ENCODE measurements at places on chromosomes 2 and 18. TPM values are rescaled to one million over a fixed set of nuclear protein-coding genes. Genes with fewer than 3 reads are reported as not detected.

GRCh38 chr2:210616074-210616473 is 59.7 kb downstream of the CPS1 start:
- no peak for DNase-seq

GRCh38 chr18:9096007-9096371 is 6.5 kb upstream of the NDUFV2 start:
- DNase-seq: no peak

GRCh38 chr18:70260683-70261082 is 28.2 kb upstream of the SOCS6 start:
- no peak for DNase-seq

DNA sequence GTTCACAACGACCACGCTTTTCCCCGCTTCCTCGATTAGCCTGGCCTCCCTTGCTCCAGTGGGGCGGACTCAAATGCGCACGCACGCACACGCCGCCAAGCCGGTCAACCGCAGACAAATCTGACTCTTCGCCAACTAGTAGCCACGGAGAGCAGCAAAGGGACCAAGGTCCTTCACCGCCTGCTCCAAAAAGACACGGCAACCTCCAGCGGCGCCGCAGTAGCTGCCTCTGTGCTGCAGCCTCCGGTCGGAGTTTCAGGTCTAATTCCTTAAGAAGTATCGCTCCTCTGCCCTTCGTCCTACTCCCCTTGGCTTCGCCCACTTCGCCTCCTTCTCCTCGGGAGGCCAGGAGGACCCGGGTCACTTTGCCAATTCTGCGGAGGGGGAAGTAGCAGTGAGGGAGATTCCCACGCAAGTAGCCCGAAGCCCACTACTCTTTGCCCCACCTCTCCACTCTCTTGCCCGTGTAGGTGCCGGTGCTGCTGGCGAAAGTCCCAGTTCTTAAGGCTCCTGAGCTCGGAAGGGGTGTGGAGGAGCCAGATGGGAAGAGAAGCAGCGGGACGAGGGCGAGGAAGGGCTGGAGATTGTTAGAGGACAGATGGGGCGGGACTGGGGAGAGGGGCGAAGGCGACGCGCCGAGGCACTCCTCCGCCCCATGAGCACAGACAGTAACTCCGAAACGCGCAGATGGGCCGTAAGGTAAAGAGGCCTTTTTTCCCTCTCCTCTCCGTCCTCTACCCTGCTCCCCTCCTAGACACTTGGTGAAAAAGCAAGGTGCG is 615 bp downstream of the AKAIN1 start:
- peak; percentile 34 for DNase-seq

- no peak for DNase-seq
These were observed 348.1 kb downstream of the SOCS6 start for GRCh38 chr18:70636991-70637390.

- DNase-seq: no peak
These were observed 79.3 kb downstream of the TXNL1 start for GRCh38 chr18:56559044-56559443.

DNA sequence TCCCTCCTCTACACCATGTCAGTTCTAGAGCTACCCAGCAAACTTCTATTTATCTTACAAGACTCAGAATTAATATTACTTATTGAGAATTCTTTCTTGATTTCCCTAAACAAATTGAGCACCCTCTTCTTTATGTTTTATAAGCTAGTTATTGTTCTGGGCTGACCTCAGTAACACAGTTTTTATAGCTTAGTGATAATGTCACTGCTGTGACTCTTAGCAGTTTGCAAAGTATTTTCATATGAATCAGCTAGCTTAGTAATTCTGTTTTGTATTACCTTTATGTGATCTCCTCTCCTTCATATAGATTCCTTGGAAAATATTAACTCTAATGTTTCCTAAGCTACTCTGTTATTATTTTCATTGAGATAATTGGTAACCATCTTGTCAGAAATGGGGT is 114.9 kb downstream of the PMS1 start:
- no peak for DNase-seq

DNA sequence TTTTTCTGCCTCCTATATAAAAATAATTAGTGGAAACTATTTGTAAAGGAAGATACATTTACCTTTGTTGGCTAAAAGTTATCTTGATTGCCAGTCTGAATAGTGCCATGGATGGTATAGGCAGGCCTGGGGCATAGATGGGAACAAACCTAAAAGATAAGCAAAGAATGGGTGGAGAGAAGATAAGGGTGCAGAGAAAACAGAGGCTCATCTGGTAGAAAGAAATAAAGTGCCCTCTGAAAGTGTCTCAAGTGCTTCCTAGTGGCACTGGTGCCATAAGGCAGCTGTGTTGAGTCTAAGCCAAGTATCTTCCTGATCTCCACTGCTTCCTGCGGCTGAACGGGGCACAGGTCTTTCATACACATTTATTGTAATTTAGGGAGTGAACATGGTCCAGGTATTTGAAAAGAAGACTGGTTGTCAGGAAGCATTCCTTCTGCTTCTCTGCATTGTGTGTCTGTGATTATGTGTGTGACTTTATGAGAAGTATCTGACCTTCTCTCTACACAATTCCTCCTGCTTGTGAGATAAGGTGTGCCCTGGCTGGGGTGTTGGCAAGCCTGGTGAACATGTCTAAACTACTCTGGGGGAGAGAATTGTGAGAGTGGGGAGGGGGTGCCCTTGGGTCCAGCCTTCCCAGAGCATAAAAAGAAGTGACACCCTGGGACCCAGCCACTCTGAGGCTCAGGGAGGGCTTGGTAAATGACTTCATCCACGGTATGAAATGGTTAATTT is 280.5 kb downstream of the CAMKMT start:
- DNase-seq: no peak

DNA sequence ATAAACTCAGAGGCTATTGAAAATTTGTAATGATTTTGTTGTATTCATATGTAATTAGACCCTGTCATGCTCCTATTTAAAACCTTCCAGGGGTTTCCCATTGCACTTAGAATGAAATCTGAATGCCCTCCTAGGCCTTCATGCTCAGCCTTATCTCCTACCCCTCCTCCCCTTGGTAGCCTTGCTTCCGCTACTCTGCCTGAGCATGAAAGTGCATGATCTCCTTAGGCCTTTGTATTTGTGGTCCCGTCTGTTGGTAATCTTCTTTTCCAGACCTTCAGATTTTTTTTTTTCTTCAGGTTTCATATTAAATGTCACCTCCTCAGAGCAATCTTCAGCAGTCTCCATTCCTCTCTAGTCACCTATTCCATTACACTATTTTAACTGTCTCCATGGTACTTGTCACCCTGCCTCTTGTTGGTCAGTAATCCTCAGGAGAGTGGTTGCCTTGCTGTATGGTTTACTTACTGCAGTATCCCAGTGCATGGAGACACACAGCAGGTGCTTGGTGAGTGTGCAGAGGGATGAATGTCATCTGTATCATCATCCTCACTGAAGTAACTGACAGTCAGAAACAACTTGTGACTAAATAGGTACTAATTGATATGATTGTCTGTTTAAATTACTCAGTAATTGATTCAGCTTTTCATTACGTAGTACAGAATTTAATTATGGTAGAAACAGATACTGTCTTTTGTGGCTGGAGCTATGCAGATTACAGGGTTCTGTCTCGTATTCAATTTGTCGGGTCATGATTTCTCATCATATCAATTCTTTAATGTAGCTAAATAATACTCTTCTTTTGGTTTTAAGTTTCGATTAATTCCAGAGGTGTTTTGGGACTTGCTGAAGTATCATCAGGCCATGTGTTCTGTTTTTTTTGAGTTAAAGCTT is 63.9 kb downstream of the PHLPP1 start:
- no peak for DNase-seq

DNA sequence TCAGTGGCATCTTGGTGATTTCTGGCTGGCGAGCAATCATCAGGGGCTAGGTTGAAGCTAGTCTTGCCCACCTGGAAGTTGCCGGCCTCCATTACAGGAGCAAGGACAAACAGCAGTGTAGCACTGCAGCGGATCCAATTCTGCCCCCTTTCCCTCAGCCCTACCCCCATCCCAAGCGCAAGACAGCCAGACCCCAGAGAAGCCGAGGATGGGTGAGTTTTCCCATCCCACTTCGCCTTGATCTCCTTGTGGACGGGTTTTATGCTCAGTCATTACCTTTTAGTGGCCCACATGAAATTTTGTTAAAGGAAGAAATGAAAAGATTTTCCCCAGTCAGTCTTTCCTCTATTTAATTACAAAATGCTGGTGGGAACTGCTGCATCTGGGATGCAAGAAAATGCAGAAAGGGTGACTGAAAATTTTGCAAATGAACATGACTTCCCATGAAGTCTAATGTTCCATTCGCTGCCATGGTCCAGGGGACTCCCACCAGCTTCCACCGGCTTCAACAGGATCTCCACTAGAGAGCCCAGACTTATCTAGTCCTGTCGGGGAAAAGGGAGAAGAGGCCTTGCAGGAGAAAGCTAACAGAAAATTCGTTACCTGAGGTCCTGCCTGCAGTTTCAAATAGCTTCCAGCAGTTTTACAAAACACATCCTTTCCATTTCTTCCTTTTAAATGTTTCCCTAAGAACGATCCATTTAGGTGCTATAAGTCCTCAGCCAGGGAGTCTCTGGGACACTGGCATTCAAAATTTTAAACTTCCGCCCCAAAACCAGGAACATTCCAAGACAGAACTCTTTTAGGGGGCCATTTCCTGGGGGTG is 1.9 kb upstream of the HOXD9 start:
- DNase-seq: no peak

DNA sequence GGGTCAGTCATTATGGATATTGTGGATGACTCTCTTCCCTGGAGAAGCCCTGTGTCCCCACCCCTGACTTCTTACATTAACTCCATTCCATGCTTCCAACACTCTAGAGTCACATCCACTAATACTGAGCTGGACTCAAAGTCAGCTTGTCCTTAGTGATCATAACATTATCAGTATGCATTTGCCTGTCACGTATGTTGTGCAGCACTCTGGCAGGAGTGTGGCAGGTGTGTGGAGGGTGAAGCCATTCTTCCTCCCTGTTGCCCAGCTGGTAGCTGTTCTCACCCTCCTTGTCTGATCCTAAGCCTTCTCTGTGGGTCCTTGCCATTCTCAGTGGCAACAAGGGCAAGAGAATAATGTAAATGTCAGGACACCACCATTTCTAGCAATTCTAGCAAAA is 334.1 kb upstream of the RAB6C start:
- no peak for DNase-seq

GRCh38 chr2:72562451-72563153 is 263.2 kb downstream of the EXOC6B start:
- no peak for DNase-seq

GRCh38 chr2:72128843-72129227 is 18.8 kb downstream of the CYP26B1 start:
- no peak for DNase-seq

GRCh38 chr2:202822411-202822810 is 49.2 kb downstream of the ICA1L start:
- DNase-seq: no peak

- DNase-seq: no peak
These were observed 53.5 kb downstream of the HNRNPLL start for GRCh38 chr2:38549071-38549704.

- DNase-seq: no peak
These were observed 291.0 kb upstream of the DOK6 start for GRCh38 chr18:69109686-69110085.

DNA sequence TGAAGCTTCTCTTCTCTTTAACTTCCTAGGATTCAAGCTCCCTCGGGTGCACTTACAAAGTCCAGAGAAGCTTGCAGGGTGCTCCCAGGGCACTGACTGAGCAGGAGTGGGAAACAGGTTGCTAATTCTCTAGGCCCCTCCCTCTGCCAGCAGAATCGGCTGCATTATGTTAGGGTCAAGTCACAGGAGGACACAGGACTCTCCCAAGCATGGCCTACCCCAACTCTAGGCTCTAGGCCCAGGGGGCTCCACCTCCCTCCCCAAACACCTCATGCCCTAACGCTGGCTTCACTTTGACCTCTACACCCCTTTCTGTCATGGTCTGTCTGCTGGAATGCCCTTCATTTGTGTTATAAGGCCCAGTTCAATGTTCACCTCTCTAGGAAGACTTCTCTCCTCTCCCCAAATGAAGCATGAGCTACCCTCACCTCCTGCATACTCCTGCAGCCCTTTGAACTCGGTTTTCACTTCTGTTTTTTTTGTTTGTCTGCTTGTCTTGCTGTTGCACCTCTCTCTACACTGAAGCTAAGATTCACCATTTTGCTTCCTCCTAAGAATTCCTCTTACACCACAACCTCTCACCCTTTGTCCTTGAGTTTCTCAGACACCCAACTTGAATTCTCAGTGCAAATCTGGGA is 521.8 kb upstream of the ID2 start:
- DNase-seq: no peak

DNA sequence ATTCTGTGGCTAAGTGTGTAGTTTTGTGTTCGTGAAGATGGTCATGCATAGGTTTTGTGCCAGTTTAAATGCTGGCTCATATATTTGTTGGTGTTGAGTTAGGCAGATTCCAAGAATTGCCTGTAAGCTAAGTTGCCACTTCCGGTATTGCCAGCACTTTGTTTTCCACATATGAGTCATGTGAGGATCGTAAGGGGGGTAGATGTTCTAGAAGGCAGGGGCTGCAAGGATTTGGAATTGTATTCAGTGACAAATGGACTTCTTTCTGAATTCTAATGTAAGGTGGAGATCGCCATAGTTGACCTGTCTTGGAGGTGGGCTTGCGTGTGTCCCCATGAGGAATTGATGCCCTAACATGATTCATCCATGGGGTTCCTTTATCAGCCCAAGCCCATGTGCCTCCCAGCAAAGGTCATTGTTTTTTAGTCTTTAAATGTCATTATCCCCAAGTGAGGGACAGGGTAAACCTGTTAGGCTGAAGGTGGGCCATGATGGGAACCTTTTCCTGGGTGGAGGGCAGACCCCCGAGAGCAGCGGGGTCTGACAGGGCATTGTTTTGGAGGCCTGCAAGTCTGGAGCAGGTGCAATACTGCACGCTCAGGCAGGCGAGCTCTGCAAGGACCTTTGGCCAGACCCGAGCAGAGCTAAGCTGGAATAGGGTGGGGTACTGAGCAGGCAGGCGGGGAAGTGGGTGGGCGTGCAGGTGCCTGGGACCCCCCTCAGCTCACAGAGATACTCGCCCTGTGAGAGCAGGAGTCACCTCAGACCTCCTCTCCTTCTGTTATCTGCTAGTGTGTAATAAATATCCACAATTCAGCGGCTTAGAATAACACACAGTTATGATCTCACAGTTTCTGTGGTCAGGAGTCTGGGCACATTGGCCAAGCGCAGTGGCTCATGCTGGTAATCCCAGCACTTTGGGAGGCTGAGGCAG is 77.4 kb downstream of the LRRFIP1 start:
- DNase-seq: no peak

GRCh38 chr2:120480903-120481445 is 135.0 kb downstream of the INHBB start:
- no peak for DNase-seq

Gene KCNG2
- total RNA-seq: not detected

Gene MAP3K19
- not detected for total RNA-seq

Gene SERPINB11
- not detected for total RNA-seq

Gene ADNP2
- 6.8 TPM for total RNA-seq

Gene ALK
- total RNA-seq: 0.16 TPM

Gene SLC19A3
- 2.1 TPM for total RNA-seq

Gene DNAJC5G
- total RNA-seq: 2.3 TPM

Gene CIB4
- total RNA-seq: not detected

Gene SERPINB10
- not detected for total RNA-seq

Gene C1GALT1C1L
- 1.1 TPM for total RNA-seq

Gene GREB1
- 9.0 TPM for total RNA-seq
